T-helper 17 cell (primary cell): ENCODE measurements at places on chromosomes 2 and 18.

- DNase-seq, result no peak
Observed at GRCh38 chr2:190062601-190063000, at the start of gene MSTN. Gene MSTN, minus strand, starts transcription at chr2:190062729. Its CDS starts 133 bp downstream, at chr2:190062596.

- DNase-seq, result no peak
Observed at GRCh38 chr18:3653263-3653850, 203.4 kb downstream of the TGIF1 start.

DNA sequence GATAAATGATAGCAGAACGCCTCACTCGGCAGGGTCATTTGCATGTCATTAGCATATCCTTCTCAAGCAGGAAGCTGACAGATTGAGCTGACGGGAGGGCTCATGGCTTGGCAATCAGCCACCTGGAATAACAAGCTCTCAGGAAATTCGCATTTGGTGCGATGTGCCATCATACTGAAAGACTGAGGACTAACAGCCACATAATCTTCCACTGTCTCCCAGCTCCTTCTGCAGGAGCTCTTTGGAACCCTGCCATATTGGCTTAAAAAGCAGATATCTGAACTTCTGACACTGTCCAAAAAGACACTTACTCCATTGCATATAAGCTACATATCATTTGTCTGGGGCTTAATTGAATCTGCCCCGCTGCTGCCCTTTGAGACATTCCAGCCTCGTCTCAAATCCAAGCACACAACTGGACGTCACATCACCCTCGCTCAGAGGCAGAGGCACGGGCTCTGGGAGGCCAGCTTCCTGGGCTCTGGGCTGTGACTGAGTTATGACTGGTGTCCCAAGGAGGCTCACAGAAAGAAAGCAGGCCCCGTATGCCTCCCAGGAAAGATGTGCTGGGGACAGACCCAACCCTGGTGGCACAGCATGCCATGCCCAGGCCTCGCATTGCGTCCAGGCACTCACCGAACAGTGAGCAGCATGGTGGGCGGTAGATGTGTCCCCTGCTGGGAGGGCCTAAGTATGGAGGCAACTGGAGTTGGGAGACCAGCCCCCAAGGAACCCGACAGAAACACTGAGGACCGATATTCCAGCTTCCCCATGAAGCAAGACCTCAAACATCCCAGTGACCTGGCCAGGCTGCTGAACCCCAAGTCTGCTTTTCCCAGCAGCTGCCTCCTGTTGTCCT lies 228.0 kb downstream of the ATAD2B start:
- no peak for DNase-seq

DNA sequence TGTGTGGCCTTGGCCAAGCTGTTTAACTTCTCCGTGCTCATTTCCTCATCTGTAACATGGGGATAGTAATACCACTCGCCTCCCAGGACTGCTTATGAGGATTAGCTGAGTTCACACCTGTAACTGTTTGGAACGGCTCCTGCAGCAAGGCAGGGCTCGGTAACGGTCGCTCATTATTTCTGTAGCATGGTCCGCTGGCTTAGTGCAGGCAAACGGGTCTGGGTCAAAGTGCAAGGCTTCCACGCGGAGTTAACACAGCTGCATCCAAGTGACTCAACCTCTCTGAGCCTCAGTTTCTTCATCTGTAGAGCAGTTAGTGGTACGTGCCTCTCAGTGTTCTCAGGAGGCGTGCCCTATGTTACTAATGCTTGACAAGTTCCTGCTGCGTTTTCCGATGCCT lies 94.3 kb upstream of the YWHAQ start:
- DNase-seq, result no peak

- no peak for DNase-seq
Observed at GRCh38 chr2:109660046-109660860, 46.1 kb downstream of the SOWAHC start.

GRCh38 chr2:122340246-122340645 lies 584.8 kb downstream of the TSN start:
- DNase-seq, result no peak

DNA sequence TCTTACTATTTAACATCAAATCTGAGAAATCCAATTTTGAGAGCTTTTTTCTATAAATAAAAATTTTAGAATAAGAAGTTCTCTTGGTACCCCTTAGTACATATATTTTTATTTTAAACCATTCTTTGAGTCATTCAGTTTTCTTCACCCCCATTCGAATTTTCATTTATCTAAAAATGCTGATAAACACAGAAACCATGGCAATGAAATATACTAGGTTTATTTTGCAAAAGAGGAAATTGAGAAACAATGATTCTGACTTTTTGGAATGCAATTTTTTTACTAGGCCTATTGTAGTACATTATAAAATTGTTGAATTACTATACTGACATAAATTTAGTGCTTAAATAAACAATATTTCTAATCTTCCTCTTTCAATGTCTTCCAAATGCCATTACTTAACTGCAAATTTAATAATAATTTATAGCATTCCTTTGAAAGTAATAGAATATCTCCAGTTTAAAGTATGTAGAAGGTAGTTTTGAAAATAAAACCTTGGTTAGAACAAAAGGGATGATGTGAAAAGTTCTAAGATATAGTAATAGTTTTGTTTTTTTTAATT lies 46.3 kb downstream of the TANK start:
- DNase-seq, result no peak

DNA sequence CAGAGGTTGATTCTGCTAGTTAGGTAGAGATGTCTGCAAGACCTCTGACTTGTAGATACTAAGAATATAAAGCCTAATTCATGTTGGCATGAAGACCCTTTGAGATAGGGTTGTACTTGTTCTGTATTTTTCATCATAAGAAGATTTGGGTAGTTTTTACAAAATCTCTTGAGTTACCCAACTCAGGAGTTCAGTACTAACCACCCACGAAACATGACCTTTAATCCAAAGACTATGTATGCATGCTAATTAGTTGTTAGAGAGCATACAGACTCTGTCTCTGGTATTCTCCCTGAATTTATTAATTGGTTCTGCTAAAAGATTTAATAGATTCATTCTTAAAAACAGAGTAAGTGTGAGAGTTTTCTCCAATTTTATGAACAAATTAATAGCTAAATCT lies 16.9 kb downstream of the PECR start:
- DNase-seq, result no peak

- no peak for DNase-seq
Observed at GRCh38 chr2:27174638-27175037, 25.8 kb downstream of the TCF23 start.

GRCh38 chr2:45990131-45990530 lies 307.1 kb upstream of the EPAS1 start:
- DNase-seq, result no peak

GRCh38 chr2:58221909-58222308 lies 19.2 kb downstream of the FANCL start:
- no peak for DNase-seq

- no peak for DNase-seq
Observed at GRCh38 chr2:205680903-205681302, 1.4 kb upstream of the NRP2 start.
